ENCODE measurements at places on chromosomes 6 and 20.
A peak's percentile ranks its signal among the peaks of the same experiment; 100 is the strongest.

DNA sequence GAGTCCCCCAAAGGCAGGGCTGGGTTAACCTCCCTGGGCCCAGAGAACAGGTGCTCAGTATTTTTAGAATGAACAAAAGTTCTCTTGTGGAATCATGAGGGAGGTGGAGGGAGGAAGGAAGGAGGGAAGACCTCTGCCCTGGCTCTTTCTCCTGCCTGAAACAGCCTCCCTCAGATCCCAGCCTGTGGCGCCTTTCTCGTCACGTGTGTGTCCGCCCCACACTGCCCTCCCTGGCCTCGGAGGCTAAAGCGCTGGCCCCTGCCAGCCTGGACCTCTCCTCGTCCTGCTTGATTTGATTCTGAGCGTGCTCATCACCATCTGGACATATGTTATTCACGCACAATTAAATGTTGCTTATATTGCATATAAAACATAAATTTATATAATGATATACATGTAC, 40.9 kb downstream of the PHACTR3 start:
- no peak for DNase-seq

DNA sequence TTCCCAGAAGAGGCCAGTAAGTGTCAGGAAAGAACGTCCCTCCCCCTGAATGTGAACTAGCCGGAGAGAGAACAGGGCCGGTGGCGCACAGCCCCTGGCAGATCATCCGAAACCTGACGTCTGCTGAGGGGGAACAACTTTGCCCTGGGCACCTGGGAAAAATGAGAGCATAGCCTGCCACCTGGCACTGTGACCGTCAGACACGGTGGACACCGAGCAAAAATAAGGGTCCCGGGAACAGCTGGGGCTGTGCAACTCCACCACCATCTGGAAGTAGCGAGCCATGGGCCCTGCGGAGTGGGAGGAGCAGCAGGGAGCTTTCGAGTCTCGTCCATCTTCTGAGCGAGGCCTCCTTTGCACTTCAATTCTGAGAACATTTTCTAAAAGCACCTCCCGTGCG, 110.8 kb downstream of the EDN3 start:
- no peak for DNase-seq

DNA sequence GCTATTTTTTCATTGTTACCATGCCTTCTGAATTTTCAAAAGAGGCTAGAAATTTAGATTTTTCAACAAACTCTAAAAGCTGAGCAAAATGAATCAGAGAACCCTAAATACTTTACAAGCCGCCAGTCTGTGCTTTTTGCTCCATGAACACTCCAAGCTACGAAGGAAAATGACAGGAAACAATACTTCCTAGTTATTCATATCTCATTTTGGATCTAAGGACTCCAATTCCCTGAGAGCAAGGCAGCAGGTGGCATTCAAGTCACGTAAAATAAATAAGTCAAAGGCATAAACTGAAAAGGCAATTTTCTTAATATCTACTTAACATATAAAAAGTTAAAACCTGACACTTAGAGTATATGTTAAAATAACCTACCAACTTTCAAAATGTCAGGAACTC, 50.6 kb downstream of the PDSS2 start:
- no peak for DNase-seq

- DNase-seq = no peak
Measured at GRCh38 chr20:58239216-58239615, 10.8 kb upstream of the ANKRD60 start.

GRCh38 chr20:2301164-2301622, 5.4 kb downstream of the TGM3 start:
- DNase-seq = peak; percentile 98

GRCh38 chr6:16746401-16746800, 14.9 kb downstream of the ATXN1 start:
- no peak for DNase-seq

- DNase-seq = no peak
Measured at GRCh38 chr6:7805850-7806214, 79.9 kb downstream of the BMP6 start.

DNA sequence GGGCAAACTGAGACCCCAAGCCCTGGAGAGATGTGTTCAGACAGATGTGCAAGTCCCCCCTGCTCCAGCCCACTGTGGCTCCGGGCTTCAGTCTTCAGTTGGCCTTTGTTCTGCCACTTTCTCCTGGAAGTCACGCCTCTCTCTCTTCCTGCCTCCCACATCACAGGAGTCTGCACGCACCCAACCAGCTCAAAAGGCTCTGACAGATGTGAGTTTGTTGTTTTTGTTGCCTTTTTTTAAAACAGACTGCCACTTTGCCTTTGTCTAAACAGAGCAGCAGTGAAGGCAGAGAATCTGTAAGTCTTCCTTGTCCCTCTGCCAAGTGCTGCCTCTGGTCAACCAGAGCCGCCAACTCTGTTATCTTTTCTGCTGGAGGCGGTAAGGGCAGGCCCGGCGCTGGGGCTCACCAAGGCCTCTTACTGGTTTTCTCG, 149.7 kb downstream of the TFAP2C start:
- no peak for DNase-seq

- no peak for DNase-seq
Measured at GRCh38 chr6:123529843-123530242, 106.9 kb downstream of the TRDN start.

- no peak for DNase-seq
Measured at GRCh38 chr6:111646942-111647341, 41.3 kb upstream of the TRAF3IP2 start.

DNA sequence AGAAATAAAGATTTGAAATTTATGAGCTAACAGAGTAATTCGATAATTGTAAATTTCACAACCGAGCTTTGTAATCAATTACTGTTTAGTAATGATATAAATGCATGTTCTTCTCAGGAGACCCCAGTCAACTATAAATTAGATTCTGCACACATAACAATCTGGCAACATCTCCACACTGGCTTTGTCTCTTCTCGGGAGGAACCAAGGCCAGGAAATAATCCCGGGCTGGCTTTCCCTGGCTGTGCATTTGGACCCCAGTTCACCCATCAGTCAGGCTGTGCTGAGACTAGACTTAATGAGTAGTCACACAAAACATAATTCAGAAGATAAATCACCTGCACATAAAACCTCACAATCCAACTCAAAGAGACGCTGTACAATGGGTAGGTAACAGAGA, 65.5 kb downstream of the PTPRT start:
- DNase-seq = no peak

DNA sequence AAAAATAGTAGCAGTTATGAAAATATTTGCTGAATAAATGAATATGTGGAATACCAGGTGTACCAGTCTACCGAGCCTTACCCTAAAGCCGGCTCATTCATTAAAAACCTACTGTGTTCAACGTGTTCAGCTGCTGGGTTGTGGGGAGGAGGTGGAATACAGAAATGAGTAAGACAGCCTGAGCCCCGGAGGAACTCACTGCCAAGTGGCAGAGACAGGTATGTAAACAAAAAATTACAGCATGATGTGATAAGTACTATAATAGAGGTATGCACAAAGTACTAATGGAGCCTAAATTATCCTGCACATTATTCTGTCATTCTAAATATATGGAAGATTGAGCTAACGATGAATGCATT, 6.8 kb upstream of the ADTRP start:
- DNase-seq = no peak

- no peak for DNase-seq
Measured at GRCh38 chr6:126821706-126822105, 296.8 kb upstream of the RSPO3 start.

DNA sequence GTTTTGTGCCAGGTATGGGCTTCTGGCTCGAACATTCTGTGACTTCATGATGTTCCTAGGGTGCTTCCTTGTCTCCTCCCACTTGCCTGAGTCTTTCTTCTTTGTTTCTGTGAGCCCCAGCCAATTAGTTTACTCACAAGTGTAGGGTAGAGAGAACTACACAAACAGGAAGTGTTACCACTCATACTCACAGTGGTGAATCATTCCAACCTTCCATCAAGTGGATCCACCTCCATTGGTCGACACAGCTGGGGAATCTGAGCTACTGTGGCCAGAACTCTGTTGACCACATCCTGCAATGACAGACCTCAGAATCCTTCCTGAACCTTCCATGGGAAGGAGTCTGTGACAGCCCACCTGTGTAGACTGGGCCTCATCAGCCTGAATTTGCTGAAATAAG, 76.8 kb downstream of the UNC5CL start:
- DNase-seq = no peak

DNA sequence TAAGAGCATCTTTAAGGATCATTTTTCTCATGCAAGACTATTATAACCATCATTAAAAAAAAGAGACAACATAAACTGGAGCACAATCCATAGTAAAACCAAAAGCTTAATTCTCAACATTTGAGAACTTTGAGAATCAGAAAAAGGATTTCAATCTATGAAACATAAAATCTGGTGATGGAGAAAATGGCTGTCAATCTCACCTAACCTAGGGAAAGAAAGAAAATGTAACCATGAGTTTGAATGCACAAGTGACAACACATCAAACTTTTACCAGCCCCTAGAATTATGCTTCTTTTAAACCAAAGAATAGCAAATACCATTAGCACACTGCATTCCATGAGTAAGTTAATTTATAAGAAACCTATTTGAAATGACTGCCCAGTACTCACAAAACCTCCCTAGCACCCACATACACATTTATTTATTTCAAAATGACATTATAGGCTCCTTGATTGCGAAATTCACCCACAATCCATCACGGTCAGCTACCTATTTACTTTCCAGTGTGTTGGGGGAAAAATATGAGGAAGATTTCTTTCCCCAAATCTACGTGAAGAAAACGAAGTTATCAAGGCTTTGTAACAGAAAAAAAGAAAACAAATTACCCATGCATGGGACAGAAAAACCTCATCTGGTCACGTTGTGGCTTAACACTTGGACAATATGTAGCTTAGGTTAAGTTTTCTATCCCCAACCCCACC, 828 bp downstream of the ASCC3 start:
- DNase-seq = no peak

GRCh38 chr6:82045965-82046756, 201.4 kb downstream of the IBTK start:
- no peak for DNase-seq

DNA sequence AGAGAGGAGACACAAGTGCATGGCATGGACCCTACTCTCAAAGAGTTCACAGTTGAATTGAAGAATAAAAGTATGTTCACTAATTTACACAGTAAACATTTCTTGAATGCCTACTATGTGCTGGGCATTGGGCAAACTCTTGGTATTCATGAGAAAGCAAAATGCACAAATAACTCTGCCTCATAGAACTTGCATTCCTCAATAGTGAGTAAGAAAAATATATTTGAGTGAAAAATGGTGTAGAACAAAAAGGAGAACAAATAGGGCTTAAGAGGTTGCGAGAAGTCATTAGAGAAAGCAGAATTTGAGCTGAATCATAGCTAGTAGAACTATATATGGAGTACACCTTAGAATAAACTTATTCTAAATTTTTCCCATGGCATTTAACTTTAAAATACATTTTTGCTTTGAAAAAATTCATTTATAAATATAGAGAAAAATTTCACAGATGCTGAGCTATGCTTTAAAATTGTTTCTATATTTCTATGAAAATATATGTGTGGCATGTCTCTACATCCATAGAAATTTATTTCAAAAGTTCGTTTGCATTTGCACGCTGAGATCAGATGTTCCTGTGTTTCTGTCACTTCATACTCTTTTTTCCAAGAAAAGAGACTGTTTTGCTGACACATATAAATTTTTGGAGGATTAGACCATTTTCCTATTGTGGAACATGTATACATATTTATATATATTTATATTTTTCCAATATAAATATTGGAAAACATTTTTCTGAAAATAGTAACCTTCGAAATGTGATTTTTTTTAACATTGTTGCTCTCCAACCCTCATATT, 236.1 kb downstream of the KCNQ5 start:
- no peak for DNase-seq

DNA sequence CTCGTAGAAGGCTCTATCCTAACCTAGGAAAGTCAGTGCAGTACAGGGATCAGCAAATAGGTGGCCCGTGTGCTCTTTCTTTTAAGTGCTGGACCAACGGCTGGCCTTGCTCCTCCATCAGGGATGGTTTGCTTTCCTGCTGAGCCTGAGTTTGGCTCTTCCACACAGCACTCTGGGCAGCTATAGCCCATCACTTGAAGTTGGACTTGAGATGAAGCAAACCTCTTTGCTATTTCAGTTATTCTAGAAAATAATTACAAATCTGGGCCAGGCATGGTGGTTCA, 66.9 kb upstream of the KCNK16 start:
- DNase-seq = no peak

DNA sequence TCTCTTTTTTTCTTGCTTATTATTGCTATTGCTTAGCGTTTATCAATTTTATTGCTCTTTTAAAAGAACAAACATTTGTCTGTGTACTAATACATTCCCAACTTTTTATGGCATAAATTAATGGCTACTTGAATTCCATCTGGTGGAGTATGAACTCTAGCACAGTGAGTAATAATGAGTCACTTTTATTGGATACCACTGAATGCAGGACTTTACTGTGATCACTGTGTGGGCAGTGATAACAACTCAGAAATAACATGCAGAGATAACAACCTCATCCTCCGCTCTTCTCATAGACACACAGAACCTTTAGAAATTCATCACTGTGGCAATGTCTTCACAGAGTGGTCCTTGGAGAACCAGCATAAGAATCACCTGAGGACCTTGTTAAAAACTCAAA, 174.9 kb upstream of the PRND start:
- DNase-seq = no peak

- DNase-seq = no peak
Measured at GRCh38 chr6:44064089-44064947, 62.9 kb downstream of the MRPL14 start.

DNA sequence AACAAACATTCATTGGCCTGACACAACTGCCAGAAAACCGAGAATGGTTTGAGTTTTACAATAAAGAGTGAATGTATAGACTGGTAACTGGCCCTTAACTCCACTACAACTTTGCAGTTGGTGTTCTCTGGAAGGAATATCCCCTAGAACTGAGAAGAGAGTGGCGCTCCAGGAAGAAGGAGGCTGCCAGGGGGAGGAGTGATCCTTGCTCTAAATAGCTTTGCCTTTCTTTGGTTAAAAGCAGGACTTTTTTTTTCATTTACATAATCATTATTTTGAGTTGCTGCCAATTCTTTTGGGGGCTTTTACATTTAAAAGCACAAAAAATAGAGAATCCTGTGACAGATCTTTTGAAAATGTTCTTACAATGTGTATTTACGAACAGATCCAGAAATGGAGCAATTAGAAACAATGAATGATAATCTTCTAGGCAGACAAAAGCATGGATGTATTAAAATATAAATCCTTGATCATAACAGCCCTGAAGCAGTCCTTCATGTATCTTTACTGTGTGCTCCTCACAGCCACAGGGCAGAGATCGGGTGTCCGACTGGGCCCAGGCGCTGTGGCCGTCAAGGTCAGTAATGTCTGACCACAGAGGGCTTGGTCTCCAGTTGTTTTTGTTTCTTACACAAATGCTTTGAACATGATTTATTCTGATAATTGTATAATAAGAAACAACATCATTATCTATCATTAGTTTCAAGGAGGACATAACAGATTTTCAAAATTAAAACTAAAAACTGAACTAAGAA, 612.2 kb downstream of the HDGFL1 start:
- no peak for DNase-seq

DNA sequence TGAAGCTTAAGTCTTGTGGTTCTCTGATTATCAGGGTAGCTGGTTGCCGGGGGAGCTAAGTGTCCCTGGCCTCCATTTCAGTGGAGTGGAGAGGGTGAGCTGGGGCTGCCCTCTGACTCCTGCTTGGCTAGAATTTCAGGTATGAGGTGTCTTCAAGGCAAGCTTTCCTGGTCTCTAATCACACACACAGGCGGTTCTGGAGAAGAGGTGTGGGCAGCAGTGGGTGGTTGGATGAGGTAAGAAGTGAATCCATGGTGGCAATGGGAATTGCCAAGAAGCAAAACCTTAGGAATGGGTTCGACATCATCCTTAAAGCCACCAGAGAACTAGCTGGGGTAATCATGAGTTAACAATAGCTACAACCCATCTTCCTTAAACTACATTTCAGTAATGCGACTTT, 157.6 kb downstream of the CARMIL1 start:
- DNase-seq = no peak

- no peak for DNase-seq
Measured at GRCh38 chr6:157791450-157791849, 31.6 kb upstream of the SNX9 start.
